ENCODE measurements at places on chromosomes 12 and 14.

DNA sequence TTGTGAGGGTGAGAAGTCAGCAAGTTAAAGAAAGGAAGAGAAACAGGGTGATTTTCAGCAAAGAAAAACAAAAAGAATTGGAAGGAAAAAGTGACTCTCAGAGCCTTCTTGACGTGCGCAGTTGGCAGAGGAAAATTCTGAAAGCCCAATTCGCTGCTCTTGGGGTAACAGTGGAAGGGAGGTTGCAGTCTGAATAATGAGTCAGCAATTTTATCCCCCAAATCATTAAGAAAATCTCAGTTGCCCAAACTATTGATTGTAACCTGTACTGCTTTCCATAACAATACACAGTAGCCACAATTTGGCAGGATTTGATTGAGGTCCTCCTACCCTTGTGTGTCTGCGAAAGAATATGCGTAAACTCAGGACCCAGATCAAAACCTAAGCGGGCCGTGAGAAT, 309.1 kb downstream of the EMP1 start:
- DNase-seq: no peak

DNA sequence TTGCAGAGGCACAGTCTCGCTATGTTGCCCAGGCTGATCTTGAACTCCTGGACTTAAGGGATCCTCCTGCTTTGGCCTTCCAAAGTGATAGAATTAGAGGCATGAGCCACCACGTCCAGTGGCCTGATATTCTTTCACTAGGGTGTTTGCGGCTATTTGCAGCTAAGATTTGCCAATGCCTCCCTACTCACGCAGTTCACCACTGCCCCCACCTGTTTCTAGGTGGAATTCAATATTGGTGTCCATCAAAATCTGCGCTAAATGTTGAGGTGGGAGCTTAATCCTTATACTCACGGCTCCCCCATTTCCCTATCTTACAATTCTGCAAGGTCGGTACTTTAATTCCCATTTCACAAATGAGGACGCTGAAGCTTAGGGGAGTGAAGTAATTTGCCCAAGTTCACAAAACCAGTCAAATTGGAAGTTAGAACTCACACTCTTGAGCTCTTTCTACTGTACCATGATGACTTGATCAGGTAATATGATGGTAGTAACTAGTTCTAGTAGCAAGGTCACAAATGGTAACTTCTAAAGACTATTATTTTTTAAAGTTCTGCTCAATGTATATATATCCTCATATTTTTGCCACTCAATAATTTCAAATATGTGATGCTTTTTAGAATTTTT, 22.1 kb upstream of the LRRC9 start:
- DNase-seq: no peak

- DNase-seq: no peak
Observed at GRCh38 chr12:118350908-118351559, 21.7 kb downstream of the TAOK3 start.

DNA sequence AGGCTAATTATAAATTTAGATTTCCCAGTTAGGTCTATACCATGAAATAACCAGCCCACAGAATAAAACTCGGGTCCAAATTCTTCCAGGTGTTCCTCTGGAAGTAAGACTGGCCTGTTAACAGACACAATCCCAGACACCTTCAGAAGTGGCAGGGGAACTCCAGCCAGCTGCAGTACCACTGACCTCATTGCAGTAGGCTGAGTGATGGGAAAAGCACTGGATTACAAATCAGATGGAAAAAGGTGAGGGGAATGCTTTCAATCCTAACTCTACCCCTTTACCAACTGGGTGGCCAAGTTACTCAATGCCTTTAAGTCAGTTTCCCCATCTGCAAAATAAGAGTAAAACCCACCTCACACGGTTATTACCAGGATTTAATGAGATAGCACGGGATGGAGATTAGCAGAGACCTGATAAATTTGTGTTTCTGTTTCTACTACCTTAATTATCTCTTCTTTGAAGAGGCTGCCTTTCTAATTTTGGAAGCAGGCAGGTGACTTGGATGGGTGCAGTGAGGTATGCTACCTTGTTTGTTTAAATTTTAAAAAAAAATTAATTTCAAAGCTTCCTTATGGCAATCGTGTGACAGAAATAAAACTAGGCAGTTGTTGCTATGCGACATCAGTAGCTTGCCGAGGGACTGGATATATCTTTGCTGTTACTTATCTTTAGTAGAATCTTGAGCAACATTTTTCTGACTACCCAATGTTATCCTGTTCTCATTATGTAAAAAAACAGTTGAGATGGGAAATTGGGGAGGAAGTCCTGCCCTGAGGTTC, 167.3 kb upstream of the GRIN2B start:
- no peak for DNase-seq

- peak; percentile 70 for DNase-seq
Observed at GRCh38 chr12:55996201-55996714, 818 bp upstream of the SUOX start.

GRCh38 chr14:25699981-25700380, 650.0 kb upstream of the STXBP6 start:
- DNase-seq: no peak

- DNase-seq: peak; percentile 70
Observed at GRCh38 chr12:124469193-124469888, 98.1 kb downstream of the NCOR2 start.

GRCh38 chr12:48788524-48788853, 400 bp downstream of the ADCY6 start:
- no peak for DNase-seq

GRCh38 chr12:49231878-49232655, 32.8 kb upstream of the TUBA1C start:
- no peak for DNase-seq

DNA sequence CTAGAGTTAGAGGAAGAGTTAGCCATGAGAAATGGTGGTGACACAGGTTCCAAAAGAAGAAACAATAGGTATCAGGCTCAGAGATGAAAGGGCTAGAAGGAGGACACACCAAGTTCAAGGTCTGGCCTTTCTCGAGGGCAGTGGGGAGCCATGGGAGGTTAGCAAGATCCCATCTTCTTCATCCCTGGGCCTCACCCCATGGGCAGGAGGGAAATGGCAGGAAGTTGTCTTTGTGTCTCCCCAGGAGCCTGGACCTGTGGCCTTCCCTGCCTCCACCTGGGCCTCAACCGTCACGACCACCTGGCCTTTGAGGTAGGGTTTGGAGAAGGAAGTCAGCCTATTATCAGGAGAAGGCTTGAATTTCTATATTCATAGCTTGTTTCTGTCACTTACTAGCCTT, 5.8 kb upstream of the AQP2 start:
- DNase-seq: no peak

DNA sequence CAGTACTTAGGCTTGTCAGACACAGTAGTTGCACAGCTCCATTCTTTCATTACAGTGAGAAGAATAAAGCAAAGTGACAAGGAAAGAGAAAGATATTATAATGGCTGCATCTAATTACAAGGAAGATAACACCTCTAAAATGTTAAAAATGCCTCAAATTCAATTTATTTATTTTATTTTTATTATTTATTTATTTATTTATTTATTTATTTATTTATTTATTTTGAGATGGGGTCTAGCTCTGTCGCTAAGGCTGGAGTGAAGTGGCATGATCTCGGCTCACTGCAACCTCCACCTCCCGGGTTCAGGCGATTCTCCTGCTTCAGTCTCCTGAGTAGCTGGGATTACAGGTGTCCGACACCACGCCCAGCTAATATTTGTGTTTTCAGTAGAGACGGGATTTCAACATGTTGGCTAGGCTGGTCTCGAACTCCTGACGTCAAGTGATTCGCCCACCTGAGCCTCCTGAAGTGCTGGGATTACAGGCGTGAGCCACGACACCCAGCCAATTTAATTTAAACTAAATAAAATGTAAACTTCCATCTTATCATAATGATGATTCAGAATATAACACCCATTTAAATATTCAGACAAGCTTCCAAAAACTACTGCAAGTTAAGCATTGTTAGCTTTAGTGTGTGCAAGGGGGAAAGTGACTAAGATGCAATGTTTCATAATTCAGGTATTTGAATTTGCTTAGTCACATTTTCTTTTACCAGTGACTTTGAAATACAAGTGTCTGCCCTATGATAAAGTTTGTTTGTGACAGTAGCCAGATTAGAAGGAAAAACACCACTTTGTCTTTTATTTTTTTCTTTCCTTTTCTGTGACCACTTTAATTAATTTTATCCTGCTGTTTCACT, 2.4 kb upstream of the CFAP54 start:
- DNase-seq: no peak

DNA sequence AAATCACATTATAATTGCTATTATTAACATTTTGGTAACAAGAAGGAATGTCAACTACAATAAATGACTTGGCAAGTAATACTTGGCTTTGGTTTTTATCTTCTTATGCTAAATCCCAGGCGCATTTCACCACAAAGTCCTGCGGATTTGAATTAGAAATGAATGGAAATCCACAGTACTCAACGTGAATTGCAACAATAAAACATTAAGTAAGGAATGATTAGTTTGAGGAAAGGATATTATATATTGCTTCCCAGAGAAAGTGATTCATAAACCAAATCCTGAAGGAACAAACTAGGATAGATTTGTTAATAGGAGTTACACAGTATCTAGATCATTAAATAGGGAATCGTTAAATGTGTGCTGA, 1089.7 kb downstream of the TRHDE start:
- no peak for DNase-seq

DNA sequence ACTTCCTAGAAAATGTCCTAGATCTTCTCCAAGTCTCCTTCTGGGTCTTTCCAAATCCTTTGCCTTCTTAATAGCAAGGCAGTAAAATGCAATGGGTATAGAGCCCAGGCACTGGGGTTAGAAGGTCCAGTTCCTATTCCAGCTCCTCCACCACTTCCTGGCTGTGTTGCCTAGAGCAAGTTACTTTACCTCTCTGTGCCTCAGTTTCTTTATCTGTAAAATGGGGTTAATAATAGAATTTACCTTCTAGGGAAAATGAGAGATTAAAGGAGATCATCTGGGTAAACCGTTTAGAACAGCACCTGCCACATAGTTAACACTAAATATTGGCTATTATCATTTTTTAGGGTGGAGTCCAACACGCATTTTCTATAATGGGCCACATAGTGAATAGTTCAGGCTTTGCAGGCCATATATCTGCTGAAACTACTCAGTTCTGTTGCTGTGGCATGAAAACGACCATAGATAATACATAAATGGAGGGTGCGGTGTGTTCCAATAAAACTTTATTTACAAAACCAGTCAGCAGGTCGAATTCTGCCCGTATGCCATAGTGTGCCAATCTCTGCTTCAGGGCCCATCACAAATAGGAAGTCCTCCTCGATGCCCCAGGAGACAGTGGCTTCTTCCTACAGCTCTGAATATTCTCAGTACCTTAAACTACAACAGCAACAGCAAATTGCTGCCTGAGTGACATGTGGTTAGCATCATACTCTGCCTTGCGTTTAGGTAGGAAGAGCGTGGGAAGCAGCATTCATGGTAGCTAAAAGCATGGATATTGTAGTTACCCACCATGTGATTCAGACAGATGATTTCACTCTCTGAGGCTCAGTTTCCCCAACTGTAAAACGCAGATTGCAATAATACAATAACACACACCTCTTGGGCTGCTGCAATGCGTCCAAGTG, 60.9 kb downstream of the SVOP start:
- no peak for DNase-seq

DNA sequence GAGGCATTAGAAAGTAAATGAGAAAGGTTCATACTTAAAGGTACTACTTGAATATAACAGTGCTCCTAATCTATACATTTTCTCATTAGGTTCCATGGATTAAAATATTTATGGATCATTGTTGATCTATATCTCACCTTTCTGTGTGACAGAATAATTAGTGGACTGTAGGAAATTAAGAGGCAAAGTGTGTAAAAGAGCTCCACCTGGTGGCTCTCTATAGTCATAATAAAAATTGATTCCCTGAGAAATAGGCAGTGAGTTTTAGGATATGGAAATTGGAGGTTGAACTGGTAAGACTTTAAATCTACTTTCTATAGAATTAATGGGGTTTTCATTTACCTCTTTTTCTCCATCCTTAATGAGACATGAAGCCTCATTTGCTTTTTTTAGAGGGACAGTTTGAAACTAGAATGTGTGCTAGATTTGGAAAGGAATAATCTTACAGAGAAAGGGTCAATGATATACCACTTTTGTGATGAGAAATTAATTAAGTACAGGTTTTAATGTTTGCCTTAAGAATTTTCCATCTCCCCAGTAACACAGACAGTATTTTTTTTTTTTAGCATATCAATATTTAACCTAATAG, 11.8 kb upstream of the DERA start:
- peak; percentile 71 for DNase-seq

- DNase-seq: no peak
Observed at GRCh38 chr14:34038358-34039057, 87.6 kb upstream of the EGLN3 start.

Measured in KBM-7 (cell line).